ENCODE measurements at places on chromosomes 5 and 9.

GRCh38 chr9:68555437-68556150 lies 14.9 kb upstream of the TMEM252 start:
- no peak for DNase-seq

GRCh38 chr5:91283326-91283725 lies 99.8 kb downstream of the ARRDC3 start:
- no peak for DNase-seq

DNA sequence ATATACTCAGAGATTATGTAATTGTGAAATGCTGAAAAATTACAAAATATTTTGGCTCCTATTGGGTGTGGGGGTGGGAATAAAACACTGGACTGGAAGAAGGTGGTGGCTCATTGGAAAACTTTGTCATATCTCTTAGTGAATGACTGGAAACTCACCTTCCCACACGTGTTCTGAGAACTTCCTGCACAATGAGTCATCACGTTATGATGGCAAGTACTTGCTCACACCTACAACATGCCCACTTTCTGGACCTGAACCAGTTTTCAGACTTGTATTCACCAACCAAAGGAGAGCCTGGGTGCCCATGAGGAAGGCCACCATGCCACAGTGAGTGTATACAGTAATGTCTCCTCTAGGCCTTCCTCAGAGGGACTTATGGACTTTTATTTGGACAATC lies 294.8 kb downstream of the ASTN2 start:
- DNase-seq: no peak

DNA sequence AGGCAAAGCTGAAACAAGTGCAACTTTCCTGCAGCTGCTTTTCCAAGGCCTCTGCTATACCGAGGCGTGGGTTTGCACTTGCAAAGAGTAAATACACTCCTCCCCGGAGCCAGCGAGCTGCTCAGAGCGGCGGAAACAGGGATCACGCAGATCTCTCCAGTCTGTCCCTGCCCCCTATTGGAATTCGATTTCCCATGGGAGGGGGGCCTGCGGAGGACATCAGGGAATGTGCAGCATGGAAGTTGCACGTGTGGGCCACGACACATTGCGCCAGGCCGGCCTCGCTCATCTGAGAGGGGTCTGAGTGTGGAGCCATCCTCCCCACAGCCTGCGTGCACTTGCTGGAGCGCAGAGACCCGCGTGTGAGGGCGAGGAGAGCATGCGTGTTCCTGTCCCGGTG lies 104.3 kb upstream of the PHYKPL start:
- DNase-seq: no peak
